ENCODE measurements at places on chromosomes 7 and 10.

- no peak for DNase-seq
Observed at GRCh38 chr10:7075110-7075509, 335.7 kb downstream of the SFMBT2 start.

DNA sequence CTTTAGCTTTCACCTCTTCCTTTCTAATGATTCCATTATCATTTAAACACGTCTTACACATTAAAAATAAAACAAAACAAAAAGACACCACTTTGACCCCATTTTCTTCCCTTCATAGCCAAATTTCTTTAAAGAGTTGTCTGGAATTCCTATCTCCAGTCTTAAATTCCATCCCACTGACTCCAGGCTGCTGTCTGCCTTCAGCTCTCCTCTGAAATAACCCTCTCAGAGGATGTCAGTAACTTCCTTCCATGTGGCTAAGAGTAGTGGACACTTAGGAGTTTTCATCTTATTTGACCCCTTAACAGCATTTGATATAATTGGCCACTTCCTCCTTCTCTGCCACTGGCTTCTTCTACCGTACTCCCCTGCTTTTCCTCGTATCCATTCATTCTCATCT lies 69.6 kb upstream of the MKX start:
- no peak for DNase-seq

- no peak for DNase-seq
Observed at GRCh38 chr10:110912374-110912773, 6.6 kb downstream of the BBIP1 start.

GRCh38 chr10:101295261-101295660 lies 58.7 kb upstream of the BTRC start:
- no peak for DNase-seq

- no peak for DNase-seq
Observed at GRCh38 chr10:61830072-61830845, 71.2 kb upstream of the ARID5B start.

GRCh38 chr10:122152544-122152943 lies 118.6 kb upstream of the BTBD16 start:
- no peak for DNase-seq

DNA sequence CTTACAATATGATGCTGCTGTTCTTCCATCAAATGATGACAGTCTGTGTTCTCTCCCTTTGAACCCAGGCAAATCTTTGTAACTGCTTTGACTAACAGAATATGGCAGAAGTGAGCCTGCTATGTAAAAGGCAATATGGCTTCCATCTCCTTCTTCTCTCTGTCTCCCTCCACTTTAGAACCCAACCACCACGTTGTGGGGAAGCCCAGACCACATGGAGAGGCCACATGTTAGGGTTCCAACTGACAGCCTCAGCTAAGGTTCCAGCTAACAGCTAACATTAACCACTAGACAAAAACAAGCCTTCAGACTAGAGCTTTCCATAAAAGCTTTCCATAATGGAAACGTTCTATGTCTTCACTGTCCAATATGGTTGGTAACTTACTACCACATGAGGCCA lies 107.7 kb downstream of the PRTFDC1 start:
- no peak for DNase-seq

GRCh38 chr10:119726676-119727261 lies 919 bp downstream of the INPP5F start:
- DNase-seq, result no peak

- DNase-seq, result no peak
Observed at GRCh38 chr7:134782121-134782623, 2.7 kb downstream of the CALD1 start.

- no peak for DNase-seq
Observed at GRCh38 chr7:81264116-81264515, 345.3 kb upstream of the SEMA3C start.

DNA sequence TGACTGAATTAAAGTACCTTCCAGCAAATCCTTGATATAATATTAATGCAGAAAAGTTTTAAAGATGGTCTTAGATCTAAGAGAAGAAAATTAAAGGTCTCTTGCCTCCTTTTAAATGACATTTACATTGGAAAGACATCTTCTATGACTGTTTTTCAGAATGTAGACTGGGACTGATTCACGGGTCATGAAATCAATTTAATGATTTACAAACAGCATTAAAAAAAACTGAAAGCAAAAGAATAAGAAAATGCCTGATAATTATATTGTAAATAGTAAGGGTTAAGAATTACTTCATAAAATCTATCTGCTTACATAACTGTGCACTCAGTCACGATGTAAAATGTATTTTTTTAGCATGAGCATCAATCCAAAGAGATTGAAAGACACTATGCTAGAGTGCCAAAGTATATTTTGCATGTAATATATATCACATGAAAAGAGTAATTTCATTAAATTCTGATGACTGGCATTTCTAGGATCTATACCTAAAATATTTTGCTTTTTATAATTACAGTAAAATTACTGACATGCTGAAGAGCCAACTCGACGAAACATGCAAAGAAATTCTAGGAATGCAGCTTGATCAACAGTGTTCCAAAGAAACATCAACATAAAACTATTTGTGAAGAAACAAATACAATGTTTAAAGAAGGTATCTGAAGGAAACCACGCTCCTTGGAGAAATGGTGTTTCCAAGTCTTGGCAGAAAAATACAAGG lies 35.1 kb downstream of the RTKN2 start:
- no peak for DNase-seq

GRCh38 chr7:30970074-30970473 lies 6.3 kb downstream of the GHRHR start:
- no peak for DNase-seq

DNA sequence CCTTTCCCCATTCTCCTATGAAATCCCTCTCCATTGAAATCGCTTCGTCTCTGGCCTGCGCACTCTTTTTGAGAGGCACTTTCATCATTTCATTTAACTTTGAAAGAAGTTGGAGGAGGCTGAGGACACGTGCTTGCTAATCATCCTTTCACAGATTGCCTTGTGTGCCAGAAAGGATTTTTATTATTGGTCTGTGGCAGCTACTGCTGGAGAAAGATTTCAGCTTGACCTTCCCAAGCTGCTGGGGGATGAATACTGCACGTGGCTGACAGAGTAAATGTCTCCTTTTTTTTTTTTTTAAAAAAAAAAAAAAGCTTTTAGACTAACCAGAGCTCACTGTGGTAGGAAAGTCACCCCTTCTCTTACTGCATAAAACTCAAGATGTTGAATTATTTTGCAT lies 44.2 kb upstream of the KCNIP2 start:
- DNase-seq, result no peak

DNA sequence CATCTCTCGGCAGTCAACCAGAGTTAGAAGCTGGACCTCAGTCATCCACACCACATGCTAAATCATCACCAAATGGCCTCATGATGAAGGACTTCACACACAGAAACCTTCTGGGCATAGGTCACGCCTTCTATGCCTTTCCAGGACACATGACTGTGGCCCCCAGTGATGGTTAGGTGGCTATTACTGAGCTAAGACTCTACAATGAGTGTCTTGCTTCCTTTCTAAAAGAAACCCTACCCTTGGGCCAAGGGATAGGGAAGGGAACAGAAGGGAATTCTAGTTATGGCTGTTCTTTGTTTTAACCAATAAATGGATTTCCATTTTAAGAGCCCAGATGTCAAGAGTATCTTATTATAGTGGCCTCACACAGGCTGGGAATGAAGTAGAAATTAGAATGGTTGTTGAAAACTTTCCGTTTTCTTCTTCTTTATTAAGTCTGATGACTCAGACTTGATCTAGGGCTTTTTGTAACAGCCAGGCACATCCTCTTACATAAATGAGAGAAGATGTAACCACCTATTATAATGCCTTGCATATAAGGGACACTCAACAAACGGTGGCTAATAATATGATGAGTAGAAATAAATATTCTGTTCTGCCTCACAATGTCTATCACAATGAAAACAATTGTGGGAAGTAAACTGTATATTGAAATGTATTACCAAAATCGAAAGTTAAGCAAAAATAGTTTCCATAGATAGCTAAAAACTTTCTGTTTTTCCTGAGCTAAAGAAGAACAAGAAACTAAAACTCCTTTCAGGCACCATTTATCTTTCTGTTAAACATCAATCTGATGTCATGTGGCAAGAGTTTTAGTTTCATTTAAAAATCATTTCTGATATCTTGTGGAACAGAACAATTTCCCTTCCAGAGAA lies 62.5 kb upstream of the TOMM7 start:
- no peak for DNase-seq

DNA sequence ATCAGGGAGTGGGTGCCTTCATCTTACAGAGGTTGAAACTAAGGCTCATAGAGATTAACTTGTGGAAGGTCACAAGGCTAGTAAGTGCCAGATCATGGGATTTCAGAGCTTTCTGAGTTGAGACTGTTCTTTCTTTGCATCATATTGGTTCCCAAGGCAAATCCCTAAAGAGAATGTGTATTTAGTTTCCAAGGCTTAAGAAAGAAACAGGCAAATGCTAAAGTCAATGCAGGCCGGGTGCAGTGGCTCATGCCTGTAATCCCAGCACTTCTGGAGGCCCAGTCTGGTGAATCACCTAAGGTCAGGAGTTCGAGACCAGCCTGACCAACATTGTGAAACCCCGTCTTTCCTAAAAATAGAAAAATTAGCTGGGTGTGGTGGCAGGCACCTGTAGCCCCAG lies 19.8 kb downstream of the CDK1 start:
- DNase-seq, result no peak

DNA sequence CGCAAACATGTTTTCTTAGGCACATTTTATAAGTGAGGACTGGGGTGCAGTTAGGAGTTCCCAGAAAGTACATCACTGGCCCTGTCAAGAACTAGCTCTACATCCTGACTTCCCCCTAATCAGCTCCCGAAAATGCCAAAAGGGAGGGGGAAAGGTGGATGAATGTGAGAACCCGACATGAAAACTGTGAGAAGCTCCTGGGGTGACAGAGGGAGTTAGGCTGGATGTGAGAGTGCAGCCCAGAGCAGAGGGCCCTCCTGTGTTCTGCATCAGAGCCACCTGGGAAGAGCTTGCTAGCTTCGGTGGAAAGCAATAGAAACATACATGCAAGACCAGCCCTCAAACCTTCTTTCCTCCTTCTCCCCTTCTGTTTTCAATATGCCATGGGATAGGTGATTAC lies 30.5 kb upstream of the SEM1 start:
- DNase-seq, result no peak

- DNase-seq, result no peak
Observed at GRCh38 chr10:78139341-78139740, 105.7 kb downstream of the RPS24 start.

- DNase-seq, result no peak
Observed at GRCh38 chr10:96584474-96584873, 2.3 kb downstream of the TM9SF3 start.

DNA sequence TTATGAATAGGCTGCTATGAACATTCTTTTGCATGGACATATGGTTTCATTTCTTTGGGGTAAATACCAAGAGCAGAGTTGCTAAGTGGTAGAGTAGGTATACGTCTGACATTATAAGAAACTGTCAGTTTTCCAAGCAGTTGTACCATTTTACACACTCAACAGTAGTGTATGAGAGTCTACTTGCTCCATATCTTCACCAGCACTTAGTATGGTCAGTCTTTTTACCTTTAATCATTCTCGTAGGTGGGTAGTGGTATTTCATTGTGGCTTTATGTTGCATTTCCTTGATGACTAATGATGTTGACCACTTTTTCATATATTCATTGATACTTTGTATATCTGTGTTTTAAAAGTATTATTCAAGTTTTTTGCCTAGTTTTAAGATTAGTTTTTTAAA lies 45.1 kb downstream of the POU6F2 start:
- no peak for DNase-seq

- no peak for DNase-seq
Observed at GRCh38 chr10:8544500-8544899, 490.0 kb downstream of the GATA3 start.

Measured in activated CD4-positive, alpha-beta T cell treated with anti-CD3 and anti-CD28 coated beads, Interleukin-2, amount 50 U/mL, for 4 hours (primary cell).